Dermis blood vessel endothelial cell (primary cell): ENCODE measurements at places on chromosomes 16 and 17. TPM values are rescaled to one million over a fixed set of nuclear protein-coding genes. Genes with fewer than 3 reads are reported as not detected.

The CA7 gene
- total RNA-seq, result not detected in 2 replicates

GRCh38 chr16:80463326-80463725 lies 77.5 kb upstream of the DYNLRB2 start:
- DNase-seq, result no peak

DNA sequence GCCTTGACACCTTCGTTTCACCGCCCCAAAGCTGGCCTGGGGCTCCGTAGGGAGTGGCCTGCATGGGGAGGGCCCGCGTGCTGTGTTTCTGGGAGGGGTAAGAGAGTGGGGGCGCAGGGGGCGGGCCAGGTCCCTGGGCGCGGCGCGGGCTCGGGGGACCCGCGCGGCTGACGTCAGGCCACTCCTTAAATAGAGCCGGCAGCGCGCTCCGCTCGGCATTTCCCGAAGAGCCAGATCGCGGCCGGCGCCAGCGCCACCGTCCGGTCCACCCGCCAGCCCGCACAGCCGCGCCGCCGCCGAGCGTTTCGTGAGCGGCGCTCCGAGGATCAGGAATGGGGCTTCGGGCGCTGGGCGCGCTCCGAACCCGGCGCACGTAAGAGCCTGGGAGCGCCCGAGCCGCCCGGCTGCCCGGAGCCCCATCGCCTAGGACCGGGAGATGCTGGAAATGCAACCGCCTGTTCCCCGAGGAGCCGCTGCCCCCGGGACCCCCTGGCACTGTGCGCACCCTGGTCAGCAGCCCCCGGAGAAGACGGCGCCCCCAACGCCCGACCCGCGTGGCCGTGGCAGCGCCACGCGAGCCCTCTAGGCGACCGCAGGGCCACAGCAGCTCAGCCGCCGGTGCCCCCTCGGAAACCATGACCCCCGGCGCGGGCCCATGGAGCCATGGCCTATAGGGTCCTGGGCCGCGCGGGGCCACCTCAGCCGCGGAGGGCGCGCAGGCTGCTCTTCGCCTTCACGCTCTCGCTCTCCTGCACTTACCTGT lies at the start of gene HS3ST2:
Gene HS3ST2, plus strand, starts transcription at position 215 of the 763 bp plus-strand sequence. Its CDS starts 449 bp downstream, at position 664.
- DNase-seq, result peak; percentile 40

DNA sequence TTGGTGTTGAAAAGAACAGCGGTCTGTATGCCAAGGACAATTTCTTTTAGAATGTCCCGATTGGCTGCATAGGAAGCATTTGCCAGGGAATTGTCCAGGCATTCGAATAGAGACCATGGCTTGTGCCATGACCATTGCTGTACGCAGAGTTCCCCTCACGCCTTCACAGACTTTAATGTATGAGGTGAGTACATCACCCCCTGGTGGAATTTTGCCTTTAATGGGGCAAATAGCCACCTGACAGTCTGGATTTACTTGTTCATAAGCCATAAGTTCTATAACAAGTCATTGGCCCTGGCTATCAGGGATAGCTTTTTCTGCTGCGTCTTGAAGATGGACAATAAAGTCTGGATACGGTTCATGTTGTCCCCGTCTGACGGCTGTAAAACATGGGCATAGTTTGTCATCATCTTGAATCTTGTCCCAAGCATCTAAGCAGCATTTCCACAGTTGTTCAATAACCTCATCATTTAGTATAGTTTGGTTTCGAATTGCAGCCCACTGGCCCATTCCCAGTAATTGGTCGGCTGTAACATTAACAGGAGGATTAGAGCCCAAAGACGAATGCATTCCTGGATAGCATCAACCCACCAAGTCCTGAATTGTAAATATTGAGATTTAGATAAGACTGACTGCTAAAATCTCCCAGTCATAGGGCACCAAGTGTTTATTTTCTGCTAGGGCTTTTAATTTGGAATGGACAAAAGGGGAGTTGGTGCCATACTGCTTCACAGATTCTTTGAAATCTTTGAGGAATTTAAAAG lies 67.7 kb upstream of the ARL4D start:
- DNase-seq, result peak; percentile 46

GRCh38 chr16:85350973-85351372 lies 238.7 kb upstream of the CIBAR2 start:
- DNase-seq, result peak; percentile 96

GRCh38 chr17:64171041-64171440 lies 41.1 kb upstream of the ERN1 start:
- DNase-seq, result peak; percentile 92
